ENCODE measurements at places on chromosomes 7 and 10.
A peak's percentile ranks its signal among the peaks of the same experiment; 100 is the strongest.

DNA sequence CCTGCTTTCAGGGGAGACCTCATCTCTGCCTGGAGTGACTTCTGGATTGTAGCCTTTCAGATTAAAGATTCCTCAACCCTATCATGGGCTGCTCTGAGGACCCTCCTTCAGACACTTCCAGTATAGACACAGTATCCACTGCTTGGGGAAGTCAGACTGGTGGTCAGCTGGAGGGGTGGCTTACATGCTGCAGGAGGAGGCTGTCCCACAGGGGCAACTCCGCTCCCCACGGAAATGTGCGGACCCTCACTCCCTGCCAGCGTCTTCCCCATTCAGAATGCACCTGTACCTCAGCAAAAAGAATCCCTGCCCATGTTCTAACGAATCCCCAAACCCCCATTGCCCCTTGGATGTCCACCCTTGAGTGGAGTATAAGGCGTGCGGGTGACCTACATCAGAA lies 95.5 kb downstream of the DOCK4 start:
- no peak for DNase-seq

- no peak for DNase-seq
Observed at GRCh38 chr10:114806562-114807391, 14.8 kb upstream of the FHIP2A start.

- no peak for DNase-seq
Observed at GRCh38 chr7:20238754-20239324, 21.7 kb upstream of the MACC1 start.

DNA sequence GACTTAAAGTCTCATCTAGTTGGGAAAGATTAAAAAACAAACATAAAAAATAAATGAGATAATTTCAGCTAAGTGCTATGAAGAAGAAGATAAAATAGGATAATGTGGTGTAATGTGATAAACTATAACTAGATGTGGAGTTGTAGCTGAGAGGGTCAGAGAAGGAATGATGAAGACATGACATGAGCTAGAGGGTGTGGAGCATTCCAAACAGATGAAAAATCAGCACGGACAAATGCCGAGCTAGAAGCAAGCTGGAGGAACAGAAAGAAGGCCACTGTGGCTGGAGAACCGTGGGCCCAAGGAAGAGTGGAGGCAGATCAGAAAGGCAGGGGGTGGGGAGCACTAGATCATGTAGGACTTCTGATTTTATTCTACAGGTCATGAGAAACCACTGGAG lies 70.6 kb downstream of the CDK6 start:
- DNase-seq, result no peak

- no peak for DNase-seq
Observed at GRCh38 chr10:58585435-58585834, 72.8 kb downstream of the BICC1 start.

DNA sequence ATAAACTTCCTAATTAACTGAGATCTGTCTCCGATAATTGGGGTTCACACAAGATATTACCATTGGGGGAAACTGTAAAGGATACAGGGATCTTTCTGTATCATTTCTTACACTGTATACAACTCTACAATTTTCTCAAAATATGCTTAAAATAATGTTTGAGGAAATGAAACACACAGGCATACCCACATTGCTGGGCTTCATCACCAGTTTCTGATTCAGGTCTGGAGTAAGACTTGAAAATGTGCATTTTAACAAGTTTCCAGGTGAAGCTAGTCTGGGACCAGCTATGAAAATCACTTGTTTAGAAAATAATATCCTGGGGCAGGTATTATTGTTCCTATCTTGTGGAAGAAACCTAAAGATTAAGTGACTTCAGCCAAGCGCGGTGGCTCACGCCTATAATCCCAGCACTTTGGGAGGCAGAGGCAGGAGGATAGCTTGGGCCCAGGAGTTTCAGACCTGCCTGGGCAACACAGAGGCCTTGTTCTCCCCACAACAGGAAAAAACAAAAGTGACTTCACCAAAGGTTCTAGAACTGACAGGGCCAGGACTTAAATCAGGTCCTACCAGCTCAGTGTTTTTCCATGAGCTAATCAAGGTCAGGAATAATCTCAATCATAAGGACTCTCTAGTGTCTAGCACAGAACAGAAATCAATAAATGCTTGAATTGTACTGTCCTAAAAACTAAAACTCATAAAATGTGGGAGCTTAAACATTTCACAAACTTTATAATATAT lies 12.6 kb downstream of the TOMM7 start:
- DNase-seq, result no peak

GRCh38 chr10:86091216-86091615 lies 275.4 kb downstream of the GRID1 start:
- no peak for DNase-seq

GRCh38 chr7:150487625-150488024 lies 27.0 kb upstream of the GIMAP7 start:
- no peak for DNase-seq

DNA sequence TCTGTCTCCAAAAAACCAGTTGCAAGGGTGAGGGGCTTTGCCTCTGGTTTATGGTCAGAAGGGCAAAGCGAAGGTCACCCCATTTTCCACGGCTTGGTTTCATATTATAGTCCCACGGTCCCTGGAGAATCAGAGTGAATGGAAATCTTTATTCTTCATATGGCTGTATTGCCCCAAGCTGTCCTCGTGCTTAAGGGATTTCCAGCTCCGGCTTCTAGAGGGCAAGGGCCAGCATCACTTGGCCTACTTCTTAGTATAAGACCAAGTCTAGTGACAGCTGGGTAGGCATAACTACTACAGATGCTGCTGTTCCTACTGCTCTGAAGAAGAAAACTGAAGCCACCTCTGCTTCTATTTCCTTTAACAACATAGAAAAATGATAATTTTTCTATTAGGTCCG lies 63.2 kb downstream of the PARP12 start:
- peak; percentile 40 for DNase-seq

DNA sequence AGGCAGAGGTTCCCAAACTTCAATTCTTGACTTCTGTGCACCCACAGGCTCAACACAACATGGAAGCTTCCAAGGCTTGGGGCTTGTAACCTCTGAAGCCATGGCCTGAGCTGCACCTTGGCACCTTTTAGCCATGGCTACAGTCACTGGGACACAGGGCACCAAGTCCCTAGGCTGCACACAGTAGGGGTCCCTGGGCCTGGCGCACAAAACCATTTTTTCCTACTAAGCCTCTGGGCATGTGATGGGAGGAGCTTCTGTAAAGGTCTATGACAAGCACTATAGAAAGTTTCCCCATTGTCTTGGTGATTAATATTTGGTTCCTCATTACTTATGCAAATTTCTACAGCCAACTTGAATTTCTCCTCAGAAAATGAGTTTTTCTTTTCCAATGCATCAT lies 420.9 kb upstream of the GRM3 start:
- no peak for DNase-seq

- no peak for DNase-seq
Observed at GRCh38 chr10:60480865-60481563, 91.3 kb upstream of the ANK3 start.

- DNase-seq, result peak; percentile 44
Observed at GRCh38 chr10:30542001-30542894, 87.3 kb downstream of the LYZL2 start.

GRCh38 chr10:106819490-106819889 lies 345.0 kb downstream of the SORCS1 start:
- DNase-seq, result no peak

GRCh38 chr10:63689768-63690167 lies 168.6 kb downstream of the REEP3 start:
- DNase-seq, result no peak

DNA sequence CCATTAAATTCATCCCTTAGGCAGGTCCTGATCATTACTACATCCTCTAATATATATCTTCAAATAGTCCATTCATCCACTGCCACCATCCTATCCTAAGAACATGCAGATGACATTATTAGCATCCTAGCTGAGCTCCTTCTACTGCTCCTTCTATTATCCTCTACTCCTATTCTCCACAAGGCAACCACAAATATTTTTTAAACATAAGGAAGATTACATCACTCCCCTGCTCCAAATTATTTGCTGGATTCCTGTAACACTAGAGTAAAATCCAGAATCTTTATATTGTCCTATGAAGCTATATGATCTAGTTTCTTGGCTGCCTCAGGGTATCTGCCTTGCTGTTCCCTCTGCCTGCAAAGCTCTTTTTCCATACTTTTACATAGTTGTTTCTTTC lies 176.3 kb upstream of the SLC26A5 start:
- DNase-seq, result no peak

- peak; percentile 40 for DNase-seq
Observed at GRCh38 chr10:77602913-77603533, 34.6 kb downstream of the KCNMA1 start.

DNA sequence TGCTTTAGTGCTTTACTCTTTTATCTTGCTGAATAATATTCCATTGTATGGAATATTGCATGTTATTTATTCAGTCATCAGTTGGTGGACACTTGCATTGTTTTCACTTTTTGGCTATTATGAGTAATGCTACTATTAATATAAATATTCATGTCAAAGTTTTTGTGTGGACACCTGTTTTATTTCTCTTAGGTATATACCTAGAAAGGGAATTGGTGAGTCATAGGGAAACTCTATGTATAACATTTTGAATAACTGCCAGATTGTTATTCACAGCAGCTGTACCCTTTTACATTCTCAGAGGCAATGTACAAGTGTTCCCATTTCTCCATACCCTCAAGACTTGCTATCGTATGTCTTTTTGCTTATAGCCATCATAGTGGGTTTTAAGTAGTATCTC lies 268.7 kb downstream of the SEMA3A start:
- no peak for DNase-seq

GRCh38 chr10:10967029-10967428 lies 50.6 kb upstream of the CELF2 start:
- DNase-seq, result peak; percentile 16

DNA sequence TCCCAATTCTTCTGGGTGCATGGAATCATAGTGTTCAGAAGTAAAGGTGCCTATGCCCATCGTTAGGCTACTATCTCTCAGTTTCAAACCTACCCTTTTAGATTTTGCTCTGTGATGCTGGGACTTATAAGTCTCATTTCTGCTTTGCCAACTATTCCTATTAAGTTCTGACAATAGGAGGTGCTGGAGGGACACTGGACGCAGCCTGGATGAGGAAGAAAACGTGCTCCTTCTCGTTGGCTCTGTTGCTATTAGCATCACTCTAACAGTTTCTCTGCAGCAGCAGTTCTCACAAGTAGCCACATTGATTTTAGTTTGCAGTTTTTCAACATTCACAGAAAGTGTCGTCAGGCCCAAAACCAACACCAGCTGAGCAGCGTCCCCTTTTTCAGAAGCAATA lies 72.4 kb downstream of the ABCC2 start:
- peak; percentile 72 for DNase-seq

DNA sequence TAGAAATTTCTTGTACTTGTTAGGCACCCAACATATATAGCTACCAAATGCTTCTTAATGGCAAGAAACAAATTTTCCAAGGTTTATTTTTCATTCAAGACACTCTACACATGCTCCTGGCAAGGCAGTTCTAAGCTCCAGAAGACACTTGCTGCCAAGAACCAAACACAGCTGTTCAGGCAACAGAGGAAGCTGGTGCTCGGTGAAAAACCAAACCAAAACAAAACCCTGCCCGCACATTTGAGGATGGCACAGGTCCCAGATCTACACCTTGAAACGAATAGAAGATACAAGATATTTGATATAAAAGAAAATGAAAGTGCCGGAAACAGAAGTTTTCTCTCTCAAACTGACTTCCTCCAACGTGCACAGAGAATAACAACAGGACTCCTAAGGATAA lies 4.9 kb upstream of the DNTT start:
- DNase-seq, result no peak

GRCh38 chr10:81021428-81022129 lies 483.9 kb downstream of the SH2D4B start:
- DNase-seq, result no peak

- DNase-seq, result no peak
Observed at GRCh38 chr7:93779115-93779514, 111.4 kb downstream of the TFPI2 start.

- DNase-seq, result no peak
Observed at GRCh38 chr10:73910401-73910763, 550 bp upstream of the PLAU start.

DNA sequence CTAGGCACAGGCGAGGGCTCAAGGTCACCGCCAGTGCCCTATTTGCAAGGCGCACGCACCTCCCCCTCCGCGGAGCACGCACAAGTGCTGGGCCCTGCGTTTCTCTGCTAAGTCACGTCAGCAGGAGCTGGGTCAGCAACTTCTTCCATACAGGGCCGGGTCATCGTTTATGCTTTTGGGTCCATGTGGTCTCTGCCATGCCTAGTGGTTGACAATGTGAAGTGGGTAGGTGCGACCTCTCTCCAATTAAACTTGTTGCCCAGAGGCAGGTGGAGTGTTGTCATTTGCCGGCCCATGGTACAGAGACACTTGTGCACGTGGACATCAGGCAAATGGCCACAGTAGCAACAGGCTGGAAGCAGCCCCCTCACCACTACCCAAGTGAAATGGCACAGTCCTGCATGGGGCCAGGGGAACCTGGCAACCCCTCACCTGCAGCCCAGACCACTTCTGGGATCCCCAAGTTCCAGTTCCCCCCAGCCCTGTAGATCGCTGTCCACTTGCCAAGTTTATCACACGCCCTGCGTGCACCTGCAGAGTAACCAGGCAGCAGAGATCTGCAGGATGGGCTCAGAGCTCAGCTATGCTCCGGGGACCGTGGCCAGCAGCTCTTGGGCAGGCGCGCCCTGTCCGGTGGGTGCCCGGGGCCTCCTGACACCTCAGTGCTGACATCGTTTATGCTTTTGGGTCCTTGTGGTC lies 86.1 kb upstream of the PPP2R2D start:
- DNase-seq, result no peak

GRCh38 chr10:133124357-133125211 lies 35.4 kb upstream of the KNDC1 start:
- peak; percentile 70 for DNase-seq

GRCh38 chr7:148571381-148571780 lies 19.2 kb upstream of the C7orf33 start:
- DNase-seq, result no peak

DNA sequence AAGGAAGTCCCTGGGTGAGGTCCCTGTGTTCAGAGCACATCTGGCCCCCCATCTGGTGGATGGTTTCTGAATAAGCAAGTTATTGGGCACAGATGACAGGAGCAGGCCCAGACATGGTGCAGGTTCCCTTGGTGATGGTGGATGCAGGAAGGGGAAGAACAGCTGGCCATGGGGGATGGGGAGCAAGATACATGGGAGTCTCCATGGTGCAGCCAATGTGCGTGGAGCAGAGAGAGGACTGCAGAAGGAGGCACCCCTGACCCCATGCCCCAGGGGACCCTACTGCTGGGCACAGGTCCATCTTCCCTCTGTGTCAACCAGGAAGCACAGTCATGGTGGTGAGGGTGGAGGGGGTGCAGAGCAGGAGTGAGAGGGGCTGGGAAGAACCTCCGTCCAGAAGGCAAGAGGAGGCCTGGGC lies 43.8 kb upstream of the RABGEF1 start:
- DNase-seq, result peak; percentile 61

- DNase-seq, result no peak
Observed at GRCh38 chr7:86947929-86948328, 111.5 kb downstream of the ELAPOR2 start.
